Activated CD8-positive, alpha-beta T cell treated with anti-CD3 and anti-CD28 coated beads, Interleukin-2, amount 10 ng/mL, durations not matched to agents 7 days and 5 days (primary cell): ENCODE measurements at places on chromosomes 2 and 18.
A peak's percentile ranks its signal among the peaks of the same experiment; 100 is the strongest.

DNA sequence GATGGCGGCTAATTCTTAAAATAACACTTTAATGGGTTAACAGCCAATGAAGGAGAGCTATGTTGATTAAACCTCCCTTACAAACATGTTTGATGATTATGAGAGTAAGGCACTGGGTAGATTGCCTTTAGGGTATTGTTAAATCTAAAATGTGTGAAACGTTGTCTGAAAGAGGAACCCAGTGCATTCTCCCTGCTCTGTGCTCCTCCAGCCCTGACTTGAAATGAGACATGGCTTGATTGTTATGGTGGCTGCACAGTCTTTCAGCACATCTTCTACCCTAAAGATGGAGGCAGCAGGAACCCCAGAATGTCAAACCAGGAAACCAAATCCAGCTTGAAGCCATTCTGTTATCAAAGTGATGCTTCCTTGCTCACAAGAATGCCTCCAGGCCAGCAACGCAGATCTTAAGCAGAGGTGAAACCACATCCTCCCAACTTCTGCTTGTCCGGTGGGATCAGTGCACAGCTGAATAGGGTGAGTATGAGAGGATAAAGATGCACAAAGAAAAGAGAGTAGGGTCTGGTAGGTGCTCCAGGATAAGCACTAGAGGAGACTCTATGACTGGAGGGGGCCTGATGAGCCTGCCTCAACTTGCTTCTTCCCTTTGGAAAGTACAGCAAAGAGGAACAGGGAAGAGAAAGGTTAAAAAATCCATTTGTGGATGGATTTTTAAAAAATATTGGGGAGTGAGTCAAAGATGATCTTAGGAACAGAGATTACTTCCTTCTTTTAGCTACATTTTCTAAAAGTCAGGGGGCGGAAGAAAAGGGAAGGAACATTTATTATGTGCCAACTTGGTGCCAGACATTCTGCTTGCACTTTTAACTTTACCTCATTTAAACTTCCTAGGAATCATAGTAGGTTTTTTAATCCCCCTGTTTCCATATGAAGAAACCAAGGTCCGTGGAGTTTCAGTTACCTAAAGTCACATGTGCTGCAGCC, 523.0 kb downstream of the TXNL1 start:
- no peak for DNase-seq

GRCh38 chr2:48197618-48198017, 291.3 kb upstream of the FBXO11 start:
- no peak for DNase-seq

- DNase-seq: no peak
Measured at GRCh38 chr2:881204-881918, 69.3 kb upstream of the SNTG2 start.

- DNase-seq: no peak
Measured at GRCh38 chr2:61288070-61288841, 126.3 kb downstream of the C2orf74 start.

GRCh38 chr2:25042321-25043240, 705 bp downstream of the EFR3B start:
- no peak for DNase-seq

DNA sequence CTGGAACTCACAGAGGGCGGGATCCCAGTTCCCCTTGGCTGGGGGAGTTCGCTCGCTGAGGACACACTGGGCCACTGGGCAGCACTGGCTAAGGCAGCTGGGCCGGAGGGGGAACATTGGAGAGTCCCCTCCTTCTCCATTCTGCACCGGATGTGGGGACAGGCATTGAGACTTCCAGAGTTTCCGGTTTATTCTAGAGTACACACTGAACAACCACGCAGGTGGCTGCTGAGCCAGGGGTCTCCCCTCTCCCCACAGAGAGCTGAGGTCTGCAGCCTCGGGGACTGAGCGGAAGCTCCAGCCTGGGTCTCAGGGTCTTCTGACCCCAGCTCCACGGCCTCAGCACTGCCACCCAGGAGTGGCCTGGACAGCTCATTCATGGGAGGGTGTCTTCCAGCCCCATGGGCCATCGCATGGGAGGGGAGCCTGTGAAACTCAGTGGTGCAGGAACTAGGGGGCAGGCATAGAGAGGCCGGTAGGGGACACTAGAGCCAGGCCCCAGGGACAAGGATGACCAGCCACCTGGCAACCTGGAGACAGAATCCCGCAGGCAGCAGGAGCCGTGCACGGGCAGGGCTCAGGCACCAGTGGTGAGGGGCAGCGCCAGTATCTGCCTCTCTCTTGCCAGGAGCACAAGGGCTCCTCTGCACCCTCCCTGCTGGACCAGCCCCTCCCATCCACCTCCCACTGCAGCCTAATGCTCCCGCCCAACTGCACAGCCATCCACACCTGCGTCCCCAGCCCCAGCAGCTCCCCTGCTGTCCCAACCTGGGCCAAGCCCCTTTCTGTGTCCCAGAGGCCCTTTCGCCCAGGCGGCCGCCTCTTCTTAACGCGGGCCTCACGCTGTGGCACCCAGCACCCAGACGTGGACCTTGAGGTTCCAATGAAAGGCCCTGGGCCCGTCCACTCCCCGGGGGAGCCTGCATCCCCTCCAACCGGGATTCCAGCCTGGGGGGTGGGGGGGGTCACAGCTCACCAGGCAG, 45.1 kb upstream of the GPC1 start:
- no peak for DNase-seq

DNA sequence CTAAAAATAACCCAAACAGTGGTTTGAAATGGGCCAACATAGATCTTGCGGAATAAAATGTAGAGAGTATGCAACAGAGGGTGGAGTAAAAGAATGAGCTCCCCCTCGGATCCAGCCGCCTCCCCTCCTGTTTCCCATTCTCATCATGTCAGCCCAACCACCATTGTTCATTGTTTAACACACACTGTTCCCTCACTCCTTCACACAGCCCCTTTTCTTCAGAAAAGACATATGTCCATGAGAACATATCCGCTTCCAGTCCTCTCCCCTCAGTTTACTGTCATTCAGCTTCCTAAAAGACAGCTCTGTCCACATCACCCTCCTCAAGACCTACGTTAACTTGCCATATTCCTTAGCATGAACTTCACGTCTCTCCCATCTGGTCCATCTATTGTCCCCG, 62.9 kb upstream of the SERTAD2 start:
- no peak for DNase-seq

DNA sequence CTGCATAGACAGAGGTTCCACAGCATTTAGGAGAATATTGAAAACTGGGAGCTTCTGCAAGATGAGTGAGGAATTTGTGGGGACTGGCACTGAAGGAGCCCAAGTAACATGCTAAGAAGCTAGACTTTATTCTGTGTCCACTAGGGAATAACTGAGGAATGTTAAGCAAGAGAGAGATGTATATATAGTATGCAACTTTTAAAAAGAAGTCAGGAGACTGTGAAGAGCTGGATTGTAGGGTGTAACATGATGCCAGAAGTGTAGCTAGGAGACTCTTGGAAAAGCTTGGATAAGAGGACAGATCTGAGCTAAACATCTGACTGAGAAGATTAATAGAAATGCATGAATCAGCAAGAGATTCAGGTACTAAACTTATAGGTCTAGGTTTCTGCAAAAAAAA, 270.6 kb upstream of the MMADHC start:
- no peak for DNase-seq

DNA sequence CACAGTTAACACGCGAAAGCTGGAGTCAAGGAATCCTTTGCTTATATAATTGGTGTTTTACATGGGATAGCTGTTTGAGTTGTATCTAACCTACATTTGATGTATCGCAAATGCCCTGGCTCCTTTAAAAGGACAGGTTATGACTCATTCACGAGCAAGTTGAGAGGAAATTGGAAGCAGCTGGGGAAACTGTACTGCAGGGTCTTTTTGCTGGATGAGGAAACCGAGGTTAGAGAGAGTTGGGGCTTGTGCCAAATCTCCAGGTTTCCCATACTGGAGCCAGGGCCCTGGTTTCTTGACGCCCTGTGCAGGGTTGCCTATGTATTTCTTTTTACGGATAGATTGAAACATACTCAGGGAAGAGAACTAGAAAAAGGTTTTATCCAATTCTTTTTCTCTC, 60.0 kb upstream of the SPTBN1 start:
- no peak for DNase-seq

DNA sequence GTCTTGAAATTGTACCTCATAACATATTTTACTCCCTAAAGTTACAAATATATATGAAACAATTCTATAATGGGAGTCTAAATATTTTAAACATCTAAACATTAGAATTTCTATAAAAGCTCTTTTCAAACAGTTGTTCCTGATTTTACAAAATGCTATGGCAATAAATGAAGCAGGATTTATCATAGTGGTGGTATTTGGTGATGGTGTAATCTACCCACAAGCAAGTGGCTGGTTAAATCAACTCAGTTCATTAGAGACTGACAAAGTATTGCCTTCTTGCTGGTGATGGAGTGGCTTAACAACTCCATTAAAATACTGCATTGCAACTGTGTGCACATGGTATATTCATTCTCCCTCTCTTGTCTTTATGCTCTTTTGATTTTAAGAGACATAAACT, 138.9 kb downstream of the PMAIP1 start:
- no peak for DNase-seq

- no peak for DNase-seq
Measured at GRCh38 chr2:160574468-160575140, 81.0 kb upstream of the RBMS1 start.

DNA sequence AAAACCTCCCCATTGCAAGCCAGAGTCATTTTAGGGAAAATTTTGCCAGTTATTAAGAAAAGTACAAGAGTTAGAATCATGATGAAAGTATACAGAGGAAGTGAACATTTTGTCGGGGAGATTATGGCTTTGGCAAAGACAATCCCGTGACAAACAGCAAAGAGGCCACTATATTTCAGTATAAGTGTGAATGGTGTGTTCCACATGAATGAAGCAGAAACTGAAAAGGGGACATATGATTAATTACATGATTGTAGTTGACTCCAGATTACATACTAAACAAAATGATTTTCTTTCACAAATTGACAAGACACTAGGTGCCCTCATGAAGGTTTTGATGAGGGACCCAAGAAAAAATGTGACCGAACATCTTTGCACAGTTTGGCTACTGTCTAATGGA, 42.0 kb downstream of the SP140 start:
- DNase-seq: no peak

DNA sequence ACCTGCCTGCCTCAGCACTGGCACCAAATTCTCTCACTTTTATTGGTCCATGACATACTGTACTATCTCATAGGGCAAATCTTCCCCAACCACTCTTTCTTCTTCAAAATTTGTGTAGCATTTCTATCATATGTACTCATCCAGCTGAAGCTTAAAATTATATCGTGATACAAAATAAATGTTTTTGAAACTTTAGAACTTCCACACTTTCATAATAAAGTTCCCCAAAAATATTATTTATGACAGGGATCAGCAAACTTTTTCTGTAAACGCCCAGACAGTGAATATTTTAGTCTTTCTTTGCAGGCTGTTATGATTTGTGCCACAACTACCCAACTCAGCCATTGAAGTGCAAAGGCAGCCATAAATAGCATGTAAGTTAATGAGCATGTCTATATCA, 76.2 kb upstream of the POU3F3 start:
- DNase-seq: no peak

- DNase-seq: peak; percentile 20
Measured at GRCh38 chr2:64643838-64644457, 9.8 kb downstream of the SERTAD2 start.

GRCh38 chr2:236393101-236393500, 128.9 kb upstream of the ASB18 start:
- DNase-seq: no peak

DNA sequence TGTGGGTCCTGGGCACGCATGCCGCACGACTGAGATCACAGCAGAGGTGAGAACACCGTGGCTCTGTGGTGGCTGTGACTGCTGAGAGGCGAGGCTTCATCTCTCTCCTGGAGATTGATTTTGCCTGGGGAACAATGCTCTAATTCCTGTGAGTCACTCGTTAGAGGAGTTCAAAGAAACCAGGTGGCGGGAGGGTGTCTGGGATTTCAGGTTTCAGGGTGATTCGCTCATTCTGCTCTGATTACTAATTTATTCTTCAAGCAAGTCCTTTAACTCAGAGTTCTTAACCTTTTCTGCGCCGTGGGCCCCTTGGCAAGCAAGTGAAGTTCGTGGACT, 56.3 kb downstream of the GLI2 start:
- DNase-seq: no peak

DNA sequence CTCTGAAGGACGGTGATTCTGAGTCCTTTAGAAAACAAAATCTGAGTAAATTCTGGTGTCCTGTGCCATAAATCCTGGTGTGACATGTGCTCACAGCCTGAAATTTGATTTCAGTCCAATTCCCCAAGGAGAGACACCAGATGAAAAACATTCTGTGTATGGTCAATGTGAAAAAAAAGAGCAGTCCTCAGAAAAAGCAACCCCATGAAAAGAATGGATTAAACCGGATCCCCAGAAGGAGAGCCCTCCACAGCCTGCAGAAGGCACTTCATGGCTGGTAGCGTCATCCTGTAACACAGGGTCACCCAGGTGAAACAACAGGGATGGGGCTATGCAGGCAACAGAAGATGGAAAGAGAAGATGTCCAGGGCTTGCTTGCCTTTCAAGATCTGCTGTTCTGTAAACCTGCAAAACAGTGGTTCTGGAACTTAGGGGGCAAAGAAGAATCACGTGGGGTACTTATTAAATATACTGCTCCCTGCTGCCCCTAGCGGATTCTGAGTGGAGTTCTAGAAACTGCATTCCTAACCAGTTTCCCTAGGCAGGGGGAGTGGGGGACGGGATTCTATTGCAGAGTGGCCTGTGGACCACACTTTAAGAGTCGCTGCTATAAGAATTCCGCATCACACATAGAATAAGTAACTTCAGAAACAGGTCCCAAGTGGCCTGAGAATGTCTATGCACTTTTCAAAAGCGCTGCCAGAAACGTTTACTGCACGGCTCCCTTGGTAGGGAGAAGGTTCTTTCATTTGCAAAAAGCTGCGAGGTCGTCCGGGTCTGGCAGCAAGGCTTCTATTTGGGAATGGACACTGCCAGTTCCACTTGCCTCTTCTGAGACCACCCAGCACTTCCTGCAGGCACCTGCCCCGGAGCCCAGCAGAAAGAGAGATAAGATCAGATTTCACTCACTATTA, 118.9 kb upstream of the ARL5A start:
- DNase-seq: peak; percentile 36

DNA sequence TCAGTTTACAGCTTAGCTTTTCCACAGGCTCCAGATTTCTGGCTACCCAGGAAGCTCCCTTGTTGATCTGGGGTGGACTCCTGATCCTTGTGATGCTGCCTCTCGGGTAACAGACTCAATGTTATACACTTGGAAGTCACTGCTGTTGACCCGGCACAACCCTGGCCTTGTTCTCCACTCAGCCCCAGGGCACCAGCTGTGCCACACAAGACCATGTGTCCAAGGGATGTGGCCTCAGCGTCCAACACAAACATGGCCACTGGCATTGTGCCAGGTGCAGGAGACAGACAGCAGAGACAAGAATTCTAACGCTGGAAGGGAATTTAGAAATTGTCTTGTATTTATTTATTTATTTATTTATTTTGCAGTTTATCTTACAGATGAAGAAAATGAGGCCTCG, 39.0 kb upstream of the PPP4R1 start:
- DNase-seq: no peak
